ENCODE measurements at places on chromosomes 4 and X.

DNA sequence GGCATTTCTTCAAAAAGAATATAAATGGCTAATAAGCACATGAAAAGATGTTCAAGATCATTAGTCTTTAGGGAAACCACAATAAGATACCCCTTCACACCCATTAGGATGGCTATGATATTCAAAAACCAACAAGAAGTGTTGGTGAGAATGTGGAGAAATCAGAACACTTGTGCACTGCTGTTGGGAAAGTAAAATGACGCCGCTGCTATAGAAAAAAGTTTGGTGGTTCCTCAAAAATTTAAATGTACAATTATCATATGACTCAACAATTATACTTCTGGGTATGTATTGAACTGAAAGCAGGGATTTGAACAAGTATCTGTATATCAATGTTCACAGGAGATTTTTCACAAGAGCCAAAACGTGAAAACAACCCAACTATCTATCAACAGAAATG lies 29.4 kb upstream of the NEUROG2 start:
- DNase-seq, result no peak

GRCh38 chr4:154616287-154616686 lies 3.8 kb upstream of the FGG start:
- DNase-seq, result no peak

GRCh38 chr4:23881052-23881501 lies 8.8 kb downstream of the PPARGC1A start:
- no peak for DNase-seq

DNA sequence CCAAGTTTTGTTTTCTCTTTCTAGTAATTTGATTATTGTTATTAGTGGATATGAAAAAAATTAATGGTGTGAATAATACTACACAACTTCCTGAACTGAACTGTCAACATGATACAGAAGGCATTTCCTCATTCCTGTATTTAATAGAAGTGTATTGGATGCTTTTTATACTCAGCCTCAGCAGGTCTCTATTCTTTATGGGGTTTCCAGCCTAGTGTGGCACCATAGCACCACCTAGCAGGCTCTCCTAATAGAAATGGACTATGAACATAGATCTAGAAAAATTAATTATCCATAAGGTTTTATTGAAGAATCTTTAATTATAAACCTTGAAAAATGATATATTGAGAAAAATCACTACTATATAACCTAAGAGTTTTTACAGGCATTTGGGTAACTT lies 52.4 kb downstream of the GLRB start:
- no peak for DNase-seq

- no peak for DNase-seq
Measured at GRCh38 chr4:183449193-183449882, 4.9 kb downstream of the CDKN2AIP start.

Data from stimulated activated CD4-positive, alpha-beta T cell treated with anti-CD3 and anti-CD28 coated beads, Interleukin-12 subunit alpha, Interleukin-12 subunit beta, amount 100 ng/mL, for 24 hours (primary cell).